Activated T-helper 1 cell treated with anti-CD3 and anti-CD28 coated beads, Interleukin-2, amount 50 U/mL, for 16 hours (primary cell): ENCODE measurements at places on chromosomes 4 and X.

DNA sequence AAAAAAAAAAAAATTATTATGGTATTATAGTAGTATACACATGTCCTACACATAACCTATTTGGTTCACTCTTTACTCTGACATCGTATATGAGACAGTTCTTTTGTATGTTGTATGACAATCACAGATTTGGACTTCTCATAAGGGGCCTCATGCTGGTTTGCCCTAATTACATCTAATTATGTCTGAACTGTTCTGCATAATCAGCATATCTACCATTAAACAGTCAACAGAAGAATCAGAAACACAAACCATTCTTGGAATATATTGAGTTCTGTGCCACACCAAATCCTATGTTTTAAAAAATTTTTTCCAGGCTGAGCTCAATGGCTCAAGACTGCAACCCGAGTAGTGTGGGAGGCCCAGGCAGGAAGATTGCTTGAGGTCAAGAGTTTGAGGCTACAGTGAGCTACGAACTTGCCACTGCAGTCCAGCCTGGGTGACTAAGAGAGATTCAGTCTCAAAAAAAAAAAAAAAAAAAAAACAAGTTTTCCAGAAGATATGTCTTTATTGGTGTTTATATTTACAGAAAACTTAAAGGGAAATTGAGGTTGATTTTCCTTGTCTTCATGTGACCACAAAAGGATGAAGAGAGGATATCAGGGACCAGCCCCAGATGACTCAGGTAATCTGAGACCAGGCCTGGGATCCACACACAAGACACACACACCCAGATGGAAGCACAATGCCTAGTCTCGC is 22.2 kb downstream of the TRIM61 start:
- DNase-seq = no peak

DNA sequence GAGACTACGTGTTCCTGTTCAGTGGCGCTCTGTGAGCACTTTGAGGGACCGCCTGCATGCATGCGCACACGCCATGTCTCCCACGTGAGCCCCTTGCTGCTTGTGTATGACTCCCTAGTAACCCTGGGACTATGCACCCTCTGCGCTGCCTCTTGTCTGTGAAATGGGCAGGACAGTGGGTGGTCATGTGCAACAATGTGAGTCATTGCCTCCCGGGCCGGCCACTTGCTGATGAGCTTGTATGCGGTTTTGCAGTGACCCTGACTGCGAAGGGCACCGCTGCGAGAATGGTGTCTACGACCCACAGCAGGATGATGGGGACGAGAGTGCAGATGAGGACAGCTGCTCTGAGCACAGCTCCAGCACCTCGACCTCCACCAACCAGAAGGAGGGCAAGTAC is 61.4 kb downstream of the TNIP2 start:
- no peak for DNase-seq

GRCh38 chr4:188078116-188078515 is 31.3 kb downstream of the TRIML2 start:
- no peak for DNase-seq

DNA sequence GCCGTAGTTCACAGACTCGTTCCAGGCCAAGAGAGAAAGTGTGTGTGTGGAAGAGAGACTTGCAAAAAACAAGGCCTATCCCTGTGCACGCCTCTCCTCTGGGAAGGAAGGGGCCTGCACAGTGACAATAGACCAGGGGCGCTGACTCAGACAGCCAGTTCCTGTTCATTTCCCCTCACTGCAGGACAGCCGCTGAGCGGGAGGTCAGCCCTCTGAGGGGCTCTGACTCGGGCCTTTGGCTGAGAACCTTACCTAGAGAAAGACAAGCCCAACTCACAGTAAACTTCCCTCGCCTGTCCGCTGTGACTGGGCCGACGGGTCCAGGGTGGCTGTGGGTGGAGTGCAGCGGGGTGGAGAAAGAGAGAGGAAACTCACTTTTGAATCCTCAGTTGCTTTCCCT is 52.1 kb downstream of the RTL5 start:
- no peak for DNase-seq

DNA sequence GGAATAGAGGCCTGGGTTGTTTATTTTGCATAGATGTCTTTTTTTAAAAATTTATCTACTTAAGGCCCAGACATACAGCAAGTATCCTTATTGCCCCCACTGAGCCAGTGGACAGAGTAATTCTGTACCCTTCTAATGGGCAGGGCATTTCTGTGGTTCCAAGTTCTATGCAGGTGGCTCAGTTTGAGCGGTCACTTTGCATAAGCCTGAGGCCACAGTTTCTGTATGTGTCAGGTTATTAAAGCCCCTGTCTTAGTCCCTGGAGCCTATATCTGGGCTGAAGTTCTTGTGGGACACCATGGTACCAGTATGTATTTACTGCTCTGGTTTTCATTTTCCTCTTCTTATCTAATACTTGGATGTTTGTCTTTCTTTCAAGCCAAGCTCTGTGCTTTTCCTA is 168.8 kb downstream of the MID1IP1 start:
- DNase-seq = no peak

DNA sequence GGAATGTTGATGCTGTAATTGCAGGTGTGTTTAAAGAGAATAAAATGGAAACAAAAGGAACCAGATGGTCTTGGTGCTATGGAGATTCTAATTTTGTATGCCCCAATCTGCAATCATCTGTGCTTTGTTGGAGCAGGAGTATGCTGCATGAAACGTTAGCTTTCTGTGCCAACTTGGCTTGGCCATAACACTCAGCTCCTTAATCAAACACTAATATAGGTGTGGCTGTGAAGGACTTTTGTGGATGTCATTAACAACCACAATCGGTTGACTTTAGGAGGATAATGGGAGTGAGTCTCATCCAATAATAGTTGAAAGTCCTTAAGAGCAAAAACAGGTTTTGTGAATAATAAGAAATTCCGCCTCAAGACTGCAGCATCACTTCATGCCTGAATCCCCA is 399.2 kb downstream of the NLGN4X start:
- DNase-seq = no peak

DNA sequence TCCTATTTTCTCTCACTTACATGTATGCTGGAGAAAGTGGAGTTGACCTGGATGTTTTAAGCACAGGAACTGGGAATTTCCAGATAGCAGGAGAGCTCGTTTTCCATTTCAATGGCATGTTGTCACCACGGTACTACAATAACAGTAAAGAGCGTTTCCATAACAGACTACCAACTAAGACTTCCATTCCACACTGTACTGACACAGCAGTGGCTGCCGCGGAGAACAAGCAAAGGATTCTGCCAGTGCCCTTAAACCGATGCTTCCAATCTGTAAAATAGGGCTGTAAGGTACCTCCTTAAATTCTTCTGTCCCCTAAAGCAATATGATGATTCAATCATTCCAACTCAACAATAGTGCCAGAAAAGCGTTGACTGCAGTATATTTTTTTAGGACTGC is 143.9 kb downstream of the KLHL13 start:
- no peak for DNase-seq

- no peak for DNase-seq
Measured at GRCh38 chrX:132480581-132481203, 8.1 kb downstream of the MBNL3 start.

DNA sequence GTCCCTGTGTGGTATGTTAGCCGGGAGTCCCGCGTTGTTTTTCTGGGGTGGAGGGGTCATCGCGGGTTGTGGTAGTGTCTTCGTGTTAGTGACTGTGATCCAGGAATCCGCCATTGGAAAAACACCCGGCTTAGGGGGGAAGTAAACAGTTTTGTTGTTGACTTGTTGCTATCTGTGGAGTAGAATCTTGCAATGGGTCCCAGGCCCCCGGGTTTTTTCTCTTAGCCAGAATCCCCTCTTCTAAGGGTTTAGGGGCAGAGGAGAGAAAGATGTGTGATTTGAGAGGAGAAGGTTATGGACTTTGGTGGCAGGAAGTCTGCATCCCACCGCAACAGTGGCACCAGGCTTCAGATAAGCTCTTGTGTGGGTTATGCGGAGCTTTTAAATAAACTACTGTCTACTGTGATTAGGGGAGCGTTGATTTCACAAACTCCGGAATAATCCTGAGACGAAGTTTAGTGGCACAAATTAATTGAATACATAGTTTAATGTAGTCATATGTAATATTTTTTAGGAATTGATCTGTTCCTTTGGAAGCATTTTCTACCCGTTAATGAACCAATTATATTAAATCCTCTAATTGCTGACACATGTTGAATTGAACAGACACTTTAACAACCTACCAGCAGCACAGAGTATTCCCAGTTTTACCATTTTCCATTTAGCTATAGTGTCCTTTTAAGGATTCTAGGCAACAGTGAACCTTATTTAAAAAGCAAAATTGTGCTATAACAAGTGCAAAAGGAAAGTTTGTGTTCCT is 1.4 kb downstream of the DDX3X start:
- DNase-seq = no peak

DNA sequence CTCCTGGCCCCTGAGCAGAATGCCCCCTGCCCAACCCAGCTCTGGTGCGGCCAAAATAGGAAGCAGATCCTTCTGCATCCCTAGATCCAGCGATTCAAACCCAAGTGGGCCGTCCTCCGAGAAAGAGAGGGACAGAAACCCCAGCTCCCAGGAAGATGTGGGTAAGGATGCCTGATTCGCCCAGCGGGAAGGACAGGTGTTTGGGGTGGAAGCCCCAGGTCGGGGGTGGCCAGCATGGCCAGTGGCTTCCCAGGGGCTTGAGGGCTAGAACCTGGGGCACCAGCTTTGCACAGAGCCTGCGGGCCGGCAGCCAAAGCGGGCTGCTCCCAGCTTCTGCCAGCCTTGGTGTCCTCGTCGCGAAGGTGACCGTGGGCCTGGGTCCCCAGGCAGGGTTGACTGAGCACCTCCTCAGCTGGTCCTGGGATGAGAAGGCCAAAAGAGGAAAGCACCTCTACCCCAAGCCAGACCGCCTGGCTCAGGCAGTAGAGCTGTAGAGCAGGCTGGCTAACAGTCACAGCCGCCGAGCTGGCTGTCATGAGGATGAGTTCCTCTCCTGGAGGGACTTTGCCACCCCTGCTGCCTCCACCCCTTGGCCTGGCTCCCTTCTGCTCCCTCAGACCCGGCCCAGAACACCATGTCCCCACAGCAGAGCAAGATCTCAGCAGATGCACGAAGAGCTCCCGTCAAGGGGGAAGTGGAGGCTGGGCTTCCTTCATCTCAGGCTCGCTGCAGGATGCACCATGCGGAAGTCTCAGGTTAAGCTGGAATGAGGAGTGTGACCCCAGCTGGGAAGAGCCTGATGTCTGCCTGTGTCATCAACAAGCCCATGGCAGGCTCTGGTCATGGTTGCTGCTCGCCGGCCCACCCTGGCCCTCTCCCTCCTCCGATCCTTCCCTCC is 59.9 kb downstream of the CPZ start:
- no peak for DNase-seq

DNA sequence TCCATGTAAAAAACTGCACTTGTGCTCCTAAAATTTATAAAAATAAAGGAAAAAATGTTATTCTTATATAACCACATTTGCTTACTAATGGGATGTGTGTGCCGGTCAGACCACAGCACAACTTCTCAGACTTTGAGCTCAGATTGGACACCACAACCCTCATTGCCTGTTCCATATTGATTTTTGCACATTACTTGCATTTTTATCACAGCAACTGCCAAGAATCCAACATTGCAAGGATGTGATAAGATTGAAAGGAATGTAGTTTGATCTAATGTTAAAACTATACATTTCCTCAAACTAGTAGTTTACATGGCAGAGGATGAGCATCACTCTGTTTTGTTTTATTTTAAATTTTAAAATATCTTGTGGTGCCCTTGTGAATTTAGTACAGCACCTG is 227.8 kb downstream of the KDR start:
- DNase-seq = no peak
